Cerebellar nuclear complex (tissue), 1 donor: ENCODE measurements at places on chromosomes 2 and 18.

- DNase-seq, result no peak
These were observed 11.7 kb downstream of the LIMS2 start for GRCh38 chr2:127663566-127664064.

DNA sequence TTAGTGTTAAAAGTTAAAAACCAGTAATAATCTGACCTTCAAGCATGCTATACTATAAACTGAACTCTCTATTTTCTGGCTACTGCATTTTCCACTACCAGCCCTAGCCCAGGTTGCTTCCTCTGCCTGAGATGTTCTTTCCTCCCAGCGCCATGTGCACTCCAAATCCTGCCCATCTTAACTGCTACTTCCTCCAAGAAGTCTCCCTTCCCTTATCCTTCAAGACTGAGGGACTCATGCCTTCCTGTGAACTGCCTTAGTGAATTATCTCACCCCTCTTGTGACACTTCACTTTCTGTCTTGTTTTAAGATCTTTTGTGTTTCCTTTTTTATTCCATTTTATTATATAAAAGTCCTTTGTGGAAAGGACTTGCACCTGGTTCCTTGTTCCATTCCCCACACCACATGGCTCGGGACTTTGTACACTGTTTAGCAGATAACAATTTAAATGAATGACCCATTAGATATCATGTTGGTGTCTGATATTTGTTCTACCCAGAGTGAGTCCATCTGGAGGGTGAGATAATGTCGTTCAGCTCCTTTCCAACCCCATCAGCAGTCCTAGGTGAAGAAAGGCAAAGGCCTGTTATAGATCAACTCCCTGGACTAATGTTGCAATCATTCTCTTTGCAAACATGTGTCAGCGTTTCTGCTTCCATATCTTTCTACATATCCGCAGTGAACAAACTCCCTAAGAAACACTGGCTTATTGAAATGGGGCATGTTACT, 20.9 kb upstream of the AGFG1 start:
- DNase-seq, result no peak

DNA sequence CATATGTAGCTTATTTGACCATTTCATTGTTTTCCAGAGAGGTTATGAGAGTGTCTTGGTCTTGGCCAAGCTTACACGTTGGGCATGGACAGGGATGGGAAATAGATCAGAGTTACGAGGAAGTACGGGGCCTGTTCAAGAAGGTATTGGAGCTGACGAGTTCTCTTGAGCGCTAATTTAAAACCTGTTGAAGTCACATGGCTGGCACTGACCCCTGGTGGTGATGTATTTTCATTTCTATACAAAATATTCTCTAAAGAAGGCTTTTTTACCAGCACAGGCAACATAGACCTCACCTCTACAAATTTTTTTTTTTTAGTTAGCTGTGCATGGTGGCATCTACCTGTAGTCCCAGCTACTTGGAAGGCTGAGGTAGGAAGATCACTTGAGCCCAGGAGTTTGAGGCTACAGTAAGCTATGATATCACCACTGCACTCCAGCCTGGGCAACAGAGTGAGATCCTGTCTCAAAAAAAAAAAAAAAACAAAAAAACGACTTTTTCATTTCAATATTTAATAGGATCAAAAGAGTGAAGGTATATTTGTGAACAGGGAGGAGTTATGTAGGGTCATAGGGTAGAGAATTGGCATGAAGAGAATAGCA, 19.6 kb downstream of the UGP2 start:
- DNase-seq, result no peak

- DNase-seq, result no peak
These were observed 75.4 kb upstream of the SLC35G4 start for GRCh38 chr18:11533942-11534496.

GRCh38 chr2:202627042-202627441, 7.7 kb upstream of the FAM117B start:
- no peak for DNase-seq

GRCh38 chr2:61970807-61971556, 65.5 kb downstream of the COMMD1 start:
- no peak for DNase-seq

- no peak for DNase-seq
These were observed 13.5 kb downstream of the SNED1 start for GRCh38 chr2:241011751-241012510.

GRCh38 chr18:40371673-40372072, 1583.4 kb upstream of the PIK3C3 start:
- DNase-seq, result no peak

GRCh38 chr2:11947956-11948355, 201.5 kb downstream of the LPIN1 start:
- DNase-seq, result no peak

DNA sequence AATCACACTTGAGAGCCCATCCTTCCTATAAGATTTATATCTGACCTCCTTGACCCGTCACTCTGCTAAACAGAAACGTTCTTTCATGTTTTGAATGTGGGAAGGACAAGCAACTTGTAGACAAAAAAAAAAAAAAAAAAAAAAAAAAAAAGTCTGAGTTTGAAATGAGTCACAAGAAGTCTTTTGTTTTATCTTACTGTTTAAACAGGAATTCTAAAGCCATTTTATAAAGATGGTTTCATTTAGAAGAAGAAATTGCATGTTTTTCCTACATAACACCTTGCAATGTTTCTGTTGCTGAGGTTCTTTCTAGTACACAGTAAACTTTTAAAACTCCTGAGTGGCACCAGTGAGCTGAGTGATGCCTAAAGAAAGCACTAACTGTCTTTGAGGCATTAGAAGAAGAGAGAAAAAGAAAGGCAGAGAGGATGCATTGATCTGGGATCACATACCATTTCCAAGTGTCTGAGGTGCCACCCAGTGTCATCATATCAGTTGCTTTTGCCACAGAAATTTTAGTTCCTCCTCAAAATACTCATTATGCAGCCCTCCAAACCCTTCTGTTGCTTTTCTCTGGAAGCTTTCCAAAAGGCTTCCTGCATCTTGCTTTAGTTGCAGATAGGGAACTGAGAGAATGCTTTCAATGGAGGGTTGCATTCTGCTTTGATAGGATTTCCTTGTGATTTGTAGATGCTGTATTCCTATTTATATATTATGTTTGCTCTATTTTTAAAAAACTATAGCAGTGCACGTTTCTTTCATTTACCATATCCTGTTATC, 69.1 kb downstream of the ACVR2A start:
- no peak for DNase-seq

- DNase-seq, result no peak
These were observed 446.6 kb downstream of the DSC3 start for GRCh38 chr18:30595942-30596341.

DNA sequence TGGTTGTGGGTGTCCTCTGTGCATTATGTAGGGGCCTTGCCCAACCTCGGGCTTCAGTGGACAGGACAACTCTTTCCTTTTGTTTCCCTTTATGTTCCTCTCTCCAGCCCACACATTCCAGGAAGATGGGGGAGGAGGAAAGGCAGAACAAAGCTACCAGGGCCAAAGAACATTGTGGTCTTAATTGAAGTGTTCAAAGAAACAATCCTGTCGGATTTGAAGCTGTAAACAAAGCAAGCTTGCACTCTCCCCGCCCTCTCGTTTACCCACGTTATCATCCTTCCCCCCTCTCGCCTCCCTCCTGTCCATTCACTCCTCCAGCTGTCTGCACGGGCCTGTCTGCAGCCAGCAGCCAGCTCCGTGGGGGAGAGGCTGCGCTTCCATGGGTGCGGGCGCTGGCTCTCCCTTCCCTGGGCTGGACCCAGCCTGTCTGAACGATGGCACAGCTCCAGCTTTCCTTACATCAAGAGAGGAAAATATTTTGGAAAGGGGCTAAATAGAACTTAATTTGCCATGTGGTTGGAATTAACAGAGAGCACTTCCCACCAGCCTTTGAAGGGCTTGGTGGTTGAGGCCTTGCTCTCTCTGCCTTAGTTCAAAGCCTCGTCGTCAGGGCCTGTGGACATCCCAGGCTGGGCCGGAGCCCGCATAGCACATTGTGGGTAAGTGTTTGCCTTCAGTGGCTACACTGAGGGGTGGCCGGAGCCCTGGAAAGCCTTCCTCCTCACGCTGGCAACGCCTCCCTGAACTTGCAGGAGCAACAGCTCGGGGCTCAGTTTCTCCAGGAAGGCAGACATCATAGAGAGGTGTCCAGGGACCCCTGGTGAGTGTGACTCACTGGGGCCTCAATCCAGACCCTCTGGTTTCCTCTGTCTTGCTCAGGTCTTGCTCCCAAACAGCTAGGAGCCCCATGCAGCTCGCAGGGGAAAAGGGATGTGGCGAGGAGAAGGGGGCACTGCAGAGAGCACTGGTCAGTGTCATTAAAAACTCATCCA, 60.6 kb upstream of the HS6ST1 start:
- no peak for DNase-seq

- DNase-seq, result no peak
These were observed 188.4 kb downstream of the SH3BP4 start for GRCh38 chr2:235139956-235140800.

DNA sequence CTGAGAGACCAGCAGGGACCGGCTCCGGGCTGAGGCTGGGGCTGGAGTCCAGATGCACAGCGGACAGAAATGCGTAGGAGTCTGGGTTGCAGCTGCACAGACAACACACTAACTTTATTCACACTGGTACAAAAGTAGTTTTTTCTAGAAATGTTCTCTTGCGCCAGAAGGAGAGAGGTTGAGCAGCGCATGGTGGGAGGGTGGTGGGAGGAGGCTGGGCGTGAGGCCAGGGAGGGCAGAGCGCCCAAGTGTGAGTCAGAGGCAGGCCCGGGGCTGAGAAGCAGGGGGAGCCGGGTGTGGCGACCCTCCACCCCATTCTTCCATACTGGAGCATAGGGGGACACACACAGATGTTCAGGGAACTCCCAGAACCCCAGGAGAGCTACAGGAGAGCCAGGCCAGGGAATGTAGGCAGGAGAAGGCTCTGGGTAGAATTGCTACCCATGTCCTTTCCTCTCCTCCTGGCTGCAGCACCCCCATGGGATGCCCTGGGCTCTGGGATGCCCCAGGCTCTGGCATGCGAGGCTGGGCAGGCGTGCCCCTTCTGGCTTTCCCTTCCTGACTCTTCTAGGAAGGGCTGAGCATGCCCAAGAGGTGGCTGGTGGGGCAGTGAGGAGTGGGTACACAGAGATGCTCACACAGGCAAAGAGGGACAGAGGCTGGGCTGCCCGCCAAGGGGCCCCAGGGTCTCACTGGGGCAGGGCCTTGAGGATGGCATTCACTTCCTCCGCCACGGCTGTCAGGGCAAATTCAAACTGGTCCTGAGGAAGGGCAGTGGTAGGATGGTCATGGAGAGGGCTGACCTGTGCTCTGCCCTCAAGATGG, 10.6 kb downstream of the DNAJB2 start:
- no peak for DNase-seq

DNA sequence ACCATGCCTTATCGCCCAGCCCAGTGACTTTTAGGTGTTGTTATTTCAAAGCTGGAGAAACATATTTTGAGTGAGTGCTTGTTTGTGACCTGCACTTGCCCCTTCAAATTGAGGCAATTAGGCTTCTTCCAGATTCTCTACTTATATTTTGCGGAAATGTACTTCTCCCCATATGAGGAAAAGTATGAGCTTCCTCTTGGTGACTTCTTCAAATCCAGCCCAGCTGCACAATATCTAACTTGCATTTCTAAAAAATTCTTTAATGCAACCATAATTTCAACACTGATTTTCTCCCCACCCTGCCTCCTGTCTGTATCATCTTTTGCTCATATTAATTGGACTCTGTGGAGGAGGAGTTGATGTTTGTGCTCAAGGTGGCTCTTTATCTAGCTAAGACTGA, 391.2 kb upstream of the POU3F3 start:
- no peak for DNase-seq

- DNase-seq, result no peak
These were observed 1120.1 kb upstream of the FAM98A start for GRCh38 chr2:34719206-34719605.

GRCh38 chr2:109448946-109449788, 164.6 kb downstream of the SEPTIN10 start:
- DNase-seq, result no peak

DNA sequence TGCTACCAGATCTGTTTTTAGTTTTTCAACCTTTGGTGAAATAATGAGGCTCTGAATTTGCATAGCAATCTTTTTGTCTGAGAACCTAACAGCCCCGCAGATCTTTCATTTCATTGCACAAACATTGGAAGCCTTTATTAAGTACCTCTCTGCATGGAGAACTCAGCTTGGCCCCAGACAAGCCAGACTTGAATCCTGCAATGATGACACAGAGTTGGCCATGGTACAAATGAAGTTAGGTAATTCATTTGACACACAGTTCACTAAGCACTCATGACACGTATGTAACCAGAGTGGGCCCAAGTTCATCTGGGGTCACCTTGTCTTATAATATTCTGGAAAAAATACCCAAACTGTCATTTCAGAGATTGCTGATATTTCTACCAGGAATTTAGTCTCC, 439.1 kb upstream of the ID2 start:
- no peak for DNase-seq

- DNase-seq, result no peak
These were observed 11.1 kb downstream of the ONECUT2 start for GRCh38 chr18:57446322-57446721.

DNA sequence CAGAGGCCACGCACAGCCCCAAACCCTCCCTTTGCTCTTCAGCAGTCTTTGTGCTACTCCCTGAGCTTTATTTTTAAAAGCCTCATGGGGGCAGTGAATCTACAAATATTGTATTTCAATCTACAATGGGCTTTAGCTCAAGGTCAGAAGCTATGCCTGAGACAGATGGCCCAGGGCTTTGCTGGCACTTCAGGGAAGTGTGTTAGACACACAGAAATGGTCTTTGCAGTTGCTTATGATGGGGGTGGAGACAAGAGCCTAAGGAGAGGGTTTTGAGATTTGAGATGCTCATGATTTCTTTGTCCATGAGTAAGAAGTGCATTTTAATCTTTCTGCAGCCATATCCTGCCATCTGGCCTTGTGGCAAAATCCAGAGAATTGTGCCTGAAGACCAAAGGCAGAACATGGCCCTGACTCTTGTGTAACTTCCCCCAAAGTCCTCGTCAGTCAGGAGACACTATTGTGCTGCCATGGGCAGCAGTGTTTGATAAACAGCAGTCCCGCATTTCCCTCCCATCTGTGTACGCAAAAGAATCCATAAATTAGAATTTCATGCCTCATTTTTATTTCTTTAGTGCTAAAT, 92.6 kb downstream of the VAPA start:
- no peak for DNase-seq

GRCh38 chr2:85423525-85423924, 5.0 kb downstream of the SH2D6 start:
- DNase-seq, result no peak

DNA sequence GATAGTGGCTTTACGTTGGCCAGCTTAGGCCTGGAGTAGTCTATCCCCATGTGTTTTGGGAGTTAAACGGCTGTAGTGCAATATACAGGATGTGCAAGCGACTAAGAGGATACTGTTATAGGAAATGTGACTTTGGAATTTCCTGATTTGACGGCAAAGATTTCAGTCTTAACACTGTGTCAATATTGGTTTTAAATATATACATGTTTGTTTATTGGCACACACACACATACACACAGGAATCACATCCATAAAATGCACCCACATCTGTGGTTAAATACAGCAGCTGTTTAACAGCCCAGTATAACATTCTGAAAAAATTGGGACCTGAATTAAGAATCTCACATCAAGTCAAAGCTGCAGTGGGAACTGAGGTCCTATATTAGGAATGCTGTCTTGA, 347.1 kb downstream of the TXNL1 start:
- DNase-seq, result no peak

- DNase-seq, result no peak
These were observed 7.1 kb downstream of the ASB18 start for GRCh38 chr2:236257136-236257535.

GRCh38 chr2:100619951-100620350, 57.2 kb downstream of the PDCL3 start:
- DNase-seq, result no peak

- DNase-seq, result no peak
These were observed 18.2 kb downstream of the NRP2 start for GRCh38 chr2:205700331-205701132.
